ENCODE measurements at places on chromosomes 7 and 10.

GRCh38 chr10:77350134-77350533 is 287.5 kb downstream of the KCNMA1 start:
- no peak for DNase-seq

- DNase-seq = no peak
These were observed 837 bp downstream of the SLC29A3 start for GRCh38 chr10:71319800-71320392.

GRCh38 chr7:5701085-5701914 is 80.2 kb downstream of the RNF216 start:
- no peak for DNase-seq

DNA sequence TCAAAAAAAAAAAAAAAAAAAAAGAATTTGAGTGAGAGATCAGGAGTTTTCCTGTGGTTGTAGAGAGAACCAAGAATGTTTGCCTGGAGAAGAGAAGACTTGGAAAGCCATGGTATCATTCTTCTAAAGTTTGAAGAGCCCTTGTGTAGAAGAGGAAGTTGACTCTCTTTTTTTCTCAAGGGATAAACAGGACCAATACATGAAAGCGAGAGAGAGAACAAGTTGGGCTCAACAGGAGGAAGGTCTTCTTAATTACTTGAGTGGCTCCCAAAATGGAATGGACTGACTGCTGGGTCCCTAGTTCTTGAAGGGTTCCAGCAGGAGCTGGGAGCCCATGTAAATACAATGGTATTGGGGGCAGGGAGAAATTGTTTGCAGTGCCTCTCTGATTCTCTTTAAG is 173.3 kb upstream of the ADO start:
- DNase-seq = no peak

DNA sequence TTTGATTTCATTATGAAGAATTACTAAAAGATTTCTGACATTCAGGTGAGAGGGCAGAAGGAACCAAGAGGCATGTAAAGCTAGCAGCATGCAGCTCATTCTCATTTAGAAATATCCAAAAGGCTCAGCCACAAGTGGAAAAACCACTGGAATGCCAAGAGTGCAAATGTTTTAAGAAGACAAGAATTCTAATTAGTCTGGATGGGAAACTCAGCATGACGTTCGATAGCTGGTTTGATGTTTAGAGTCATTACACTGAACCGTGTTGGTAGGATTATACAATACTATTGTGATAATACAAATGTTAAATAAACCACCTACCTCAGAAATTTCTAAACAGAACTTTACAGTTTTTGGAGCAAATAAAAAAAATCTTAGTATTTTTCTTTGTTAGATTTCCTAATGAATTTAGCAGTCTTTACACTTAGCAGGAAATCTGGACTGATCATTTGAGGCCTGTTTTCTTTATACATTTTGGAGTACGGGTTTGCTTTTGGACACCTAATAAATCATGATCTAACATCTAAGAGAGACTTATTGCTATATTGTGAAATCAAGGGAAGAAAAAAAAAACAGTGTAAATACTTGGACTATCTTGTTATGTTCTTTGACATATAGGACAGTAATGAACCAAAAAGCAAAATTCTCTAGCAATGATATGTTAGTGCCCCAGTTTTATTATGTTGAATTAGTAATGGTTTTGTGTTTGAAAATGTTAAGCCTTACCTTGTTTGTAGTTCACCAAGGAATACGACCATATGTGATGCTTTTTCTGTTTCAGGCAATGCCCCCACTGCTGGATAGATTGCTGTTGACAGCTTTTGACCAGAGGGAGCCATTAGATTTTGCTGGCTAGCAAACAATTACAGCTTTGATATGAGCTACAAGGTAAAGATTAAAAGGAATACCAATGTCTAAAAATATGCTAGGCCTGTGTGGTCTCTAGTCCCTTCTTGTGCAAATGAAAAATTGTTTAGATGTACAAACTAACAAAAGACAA is 354.1 kb upstream of the SEMA3A start:
- DNase-seq = no peak

DNA sequence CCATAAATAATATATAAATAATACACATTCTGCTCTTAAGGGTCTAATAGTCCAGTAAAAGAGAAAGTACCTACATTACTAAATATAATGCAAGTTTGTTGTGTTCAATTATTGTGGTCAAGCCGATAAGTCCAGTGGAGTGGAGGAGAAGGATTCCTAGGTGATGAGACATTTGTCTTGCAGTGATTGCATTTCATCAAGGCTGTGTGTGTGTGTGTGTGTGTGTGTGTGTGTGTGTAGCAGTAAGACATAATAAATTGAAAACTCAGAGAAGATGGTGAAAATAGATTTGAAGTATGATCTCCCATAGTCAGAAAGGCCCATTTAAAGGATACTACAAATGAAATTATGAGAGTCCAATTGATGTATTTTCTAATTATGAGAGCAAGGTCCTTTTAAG is 192.5 kb upstream of the SEMA3C start:
- DNase-seq = no peak

- DNase-seq = no peak
These were observed 2.7 kb downstream of the CALD1 start for GRCh38 chr7:134782121-134782623.

DNA sequence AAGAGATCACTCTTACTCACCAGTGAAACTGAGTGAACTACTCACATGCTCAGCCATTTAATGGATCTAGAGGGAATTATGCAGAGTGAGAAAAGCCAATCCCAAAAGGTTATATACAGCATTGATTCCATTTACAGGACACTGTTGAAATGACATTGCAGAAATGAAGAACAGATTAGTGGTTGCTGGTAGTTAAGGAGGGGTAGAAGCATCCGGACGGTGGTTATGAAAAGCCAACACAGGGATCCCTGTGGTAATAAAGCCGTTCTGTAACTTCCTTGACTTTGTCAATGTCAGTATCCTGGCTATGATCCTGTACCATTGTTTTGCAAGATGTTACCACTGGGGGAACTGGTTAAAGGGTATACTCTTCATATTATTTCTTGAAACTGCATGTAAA is 253.4 kb downstream of the USP6NL start:
- DNase-seq = no peak

GRCh38 chr7:50456371-50457123 is 6.4 kb upstream of the FIGNL1 start:
- DNase-seq = no peak

GRCh38 chr7:14596421-14596820 is 306.1 kb downstream of the DGKB start:
- DNase-seq = no peak

DNA sequence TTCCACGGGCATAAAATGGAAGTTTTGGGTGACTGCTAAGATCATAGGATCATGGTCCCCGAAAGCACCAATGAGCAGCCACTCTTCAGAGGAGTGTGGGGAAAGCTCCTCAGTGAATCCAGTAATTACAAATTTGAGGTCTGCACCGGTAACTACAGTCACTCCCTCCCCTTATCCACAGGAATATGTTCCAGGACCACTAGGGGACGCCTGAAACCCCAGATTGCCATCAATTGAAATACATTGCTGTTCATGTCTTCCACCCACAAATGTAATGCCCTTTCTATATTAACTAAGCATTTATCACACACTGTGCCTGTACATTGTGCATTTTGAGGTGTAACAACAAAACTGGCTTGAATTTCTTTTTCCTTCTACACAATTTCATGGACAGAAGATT is 447.9 kb upstream of the PFKP start:
- DNase-seq = no peak

DNA sequence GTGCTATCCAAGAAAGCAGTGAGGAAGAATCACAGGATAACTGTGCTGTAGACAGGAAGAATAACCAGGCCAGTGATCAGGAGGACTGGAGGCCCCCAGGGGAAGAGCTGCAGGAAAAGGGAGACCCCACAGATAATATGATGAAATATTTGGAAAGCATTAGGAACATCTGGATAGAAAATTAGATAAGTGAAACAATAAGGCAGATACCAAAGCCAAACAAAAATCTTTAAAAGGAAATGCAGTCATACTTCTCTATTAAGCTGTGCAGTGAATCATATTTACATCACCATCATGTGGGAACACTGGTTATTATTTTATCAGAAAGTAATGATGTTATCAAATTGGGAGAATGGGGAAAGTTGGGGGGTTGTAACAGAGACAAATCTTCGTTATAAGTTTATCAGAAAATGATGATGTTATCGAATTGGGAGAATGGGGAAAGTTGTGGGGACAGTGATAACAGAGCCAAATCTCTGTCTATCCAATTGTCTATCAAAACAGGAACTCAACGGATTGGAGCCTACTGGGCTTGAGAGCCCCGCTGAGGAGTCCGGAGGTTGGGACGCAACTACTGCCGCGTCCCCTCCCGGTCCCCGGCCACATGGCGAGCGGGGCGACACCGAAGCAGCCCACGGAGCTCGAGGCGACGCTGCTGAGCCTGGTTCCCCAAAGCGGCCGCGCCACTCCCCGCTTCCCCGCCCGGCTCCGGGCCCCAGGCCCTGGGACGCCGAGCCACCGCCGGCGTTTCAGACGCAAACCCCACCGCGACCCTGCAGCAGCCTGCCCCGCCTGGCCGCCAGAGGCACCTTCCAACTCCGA is 14.0 kb upstream of the RALA start:
- DNase-seq = no peak

DNA sequence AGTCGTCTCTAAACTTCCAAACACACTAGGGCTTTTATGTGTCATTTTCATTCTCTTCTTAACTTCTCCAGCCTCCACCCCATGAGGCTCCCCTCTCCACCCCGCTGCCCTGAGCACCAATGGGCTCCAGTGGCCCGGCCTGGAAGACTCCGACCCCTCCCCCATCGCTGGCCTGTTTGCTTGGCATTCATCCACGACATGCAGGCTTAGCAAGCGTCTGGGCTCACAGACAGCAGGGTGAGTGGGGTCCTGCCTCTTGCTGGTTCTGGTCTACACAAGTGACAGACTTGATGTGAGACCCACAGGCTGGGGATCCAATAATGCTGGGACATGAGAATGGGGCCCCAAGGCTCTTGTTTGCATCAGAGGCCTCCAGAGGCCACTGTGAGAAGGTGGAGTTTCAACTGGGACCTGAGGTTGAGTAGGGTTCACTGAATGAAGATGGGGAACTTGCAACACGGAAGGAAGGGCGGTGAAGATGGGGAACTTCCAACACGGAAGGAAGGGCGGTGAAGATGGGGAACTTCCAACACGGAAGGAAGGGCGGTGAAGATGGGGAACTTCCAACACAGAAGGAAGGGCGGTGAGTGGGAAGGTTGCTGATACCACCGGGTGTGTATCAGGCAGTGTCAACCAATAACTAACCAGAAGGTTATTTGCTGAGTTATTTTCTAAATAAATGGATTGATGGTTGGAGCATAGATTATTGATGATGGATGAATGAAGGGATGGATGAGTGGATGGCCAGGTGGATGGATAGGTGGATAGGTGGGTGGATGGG is 14.0 kb downstream of the KNDC1 start:
- DNase-seq = no peak

GRCh38 chr10:98170249-98171117 is 36.0 kb downstream of the R3HCC1L start:
- peak; percentile 66 for DNase-seq

GRCh38 chr7:116708248-116708647 is 36.3 kb downstream of the MET start:
- no peak for DNase-seq

DNA sequence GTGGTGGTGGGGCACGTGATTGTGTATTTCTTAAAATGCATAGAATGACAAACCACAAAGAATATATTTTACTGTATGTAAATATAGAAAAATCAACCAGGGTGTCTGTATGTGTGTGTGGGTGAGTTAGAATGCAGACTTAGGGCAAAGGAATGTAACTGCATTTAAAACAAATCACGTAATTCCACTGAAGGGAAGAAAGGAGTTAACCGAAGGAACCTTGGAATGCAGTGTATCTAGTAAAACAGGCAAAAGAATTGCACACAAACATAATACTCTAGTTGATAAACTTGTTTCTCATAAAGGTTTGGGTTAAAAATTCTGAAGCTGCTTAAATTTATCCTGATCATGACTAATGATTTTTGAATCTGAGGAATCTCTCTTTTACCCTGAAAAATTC is 134.9 kb downstream of the ADRA2A start:
- no peak for DNase-seq

- DNase-seq = no peak
These were observed 20.6 kb upstream of the ARHGAP12 start for GRCh38 chr10:31949266-31949665.

DNA sequence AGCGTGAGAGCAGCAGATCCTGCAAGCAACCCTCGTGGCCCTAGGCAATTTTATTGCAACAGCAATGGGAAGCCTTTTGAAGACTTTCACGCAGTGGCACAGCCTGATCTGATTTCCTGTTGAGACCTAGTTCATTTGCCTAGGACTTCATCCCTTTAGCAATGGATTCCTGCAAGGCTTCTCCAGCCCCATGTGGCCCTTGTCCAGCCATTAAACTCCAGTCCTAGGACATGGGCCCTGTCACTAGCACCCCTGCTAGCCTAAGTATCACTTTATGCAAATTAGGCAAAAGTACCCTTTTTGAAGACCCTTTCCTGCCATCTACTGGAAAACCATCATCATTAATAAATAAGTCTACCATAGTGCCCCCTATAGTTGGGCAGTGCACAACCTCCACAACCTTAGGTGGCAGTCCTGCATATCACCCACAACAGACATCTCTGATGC is 379.4 kb downstream of the GALNT17 start:
- peak; percentile 51 for DNase-seq

GRCh38 chr7:129370812-129371211 is 63.4 kb upstream of the STRIP2 start:
- no peak for DNase-seq

DNA sequence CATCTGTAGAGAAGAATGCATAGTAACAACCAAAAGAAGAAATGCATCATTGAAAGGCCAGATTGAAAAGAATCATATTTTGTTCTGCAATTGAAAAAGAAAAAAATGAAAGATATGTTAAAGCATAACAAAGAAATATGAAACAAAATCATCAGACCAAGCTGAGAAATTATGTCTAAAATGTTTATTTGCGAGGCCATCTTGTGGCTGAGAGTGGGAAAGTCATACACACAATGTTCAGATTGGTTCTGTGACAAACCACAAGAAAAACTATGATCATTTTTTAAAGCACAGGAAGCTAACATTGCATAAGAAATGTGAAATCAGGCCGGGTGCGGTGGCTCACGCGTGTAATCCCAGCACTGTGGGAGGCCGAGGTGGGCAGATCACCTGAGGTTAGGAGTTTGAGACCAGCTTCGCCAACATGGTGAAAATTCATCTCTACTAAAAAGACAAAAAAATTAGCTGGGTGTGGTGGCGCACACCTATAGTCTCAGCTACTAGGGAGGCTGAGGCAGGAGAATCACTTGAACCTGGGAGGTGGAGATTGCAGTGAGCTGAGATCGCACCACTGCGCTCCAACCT is 36.6 kb downstream of the ABCB5 start:
- DNase-seq = no peak

- no peak for DNase-seq
These were observed 72.0 kb downstream of the PAX2 start for GRCh38 chr10:100817268-100817839.

DNA sequence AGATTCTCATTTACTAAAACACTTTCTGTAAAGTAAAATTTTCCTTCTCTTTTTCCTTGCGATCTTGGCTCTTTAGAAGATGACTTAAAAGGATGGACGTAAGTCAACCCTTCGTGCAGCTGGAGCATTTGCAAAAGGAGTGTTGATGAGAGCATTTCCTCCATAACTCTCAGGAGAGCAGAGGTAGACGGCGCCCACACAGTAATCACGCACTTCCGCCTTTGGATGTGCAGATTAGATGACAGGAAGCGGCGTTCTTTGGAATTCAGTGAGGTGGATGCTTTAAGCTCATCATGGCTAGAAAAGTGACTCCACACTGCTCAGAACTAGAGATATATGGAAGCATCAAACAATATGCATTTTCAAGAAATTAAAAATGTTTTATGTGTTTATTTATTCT is 43.0 kb upstream of the NPS start:
- no peak for DNase-seq

- DNase-seq = no peak
These were observed 53.4 kb downstream of the TMEM209 start for GRCh38 chr7:130151591-130152492.
